ENCODE measurements at places on chromosomes 2 and 18.

DNA sequence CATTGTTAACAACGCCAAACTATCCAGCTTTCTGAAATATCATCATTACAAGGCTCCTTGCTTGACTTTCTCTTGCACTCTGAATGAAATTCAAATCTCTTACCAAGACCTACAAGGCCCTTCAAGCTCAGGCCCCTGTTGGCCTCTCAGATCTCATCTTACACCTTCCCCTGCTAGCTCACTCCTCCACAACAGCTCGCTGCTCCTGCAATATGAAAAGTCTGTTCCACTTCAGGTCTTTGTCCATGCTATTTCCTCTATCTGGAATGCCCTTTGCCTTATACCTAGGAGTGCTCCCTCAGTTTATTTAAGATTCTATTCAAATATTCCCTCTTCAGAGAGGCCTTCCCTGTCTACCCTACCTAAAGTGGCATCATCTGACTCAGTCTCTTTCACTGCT lies 91.7 kb downstream of the SESTD1 start:
- no peak for DNase-seq

DNA sequence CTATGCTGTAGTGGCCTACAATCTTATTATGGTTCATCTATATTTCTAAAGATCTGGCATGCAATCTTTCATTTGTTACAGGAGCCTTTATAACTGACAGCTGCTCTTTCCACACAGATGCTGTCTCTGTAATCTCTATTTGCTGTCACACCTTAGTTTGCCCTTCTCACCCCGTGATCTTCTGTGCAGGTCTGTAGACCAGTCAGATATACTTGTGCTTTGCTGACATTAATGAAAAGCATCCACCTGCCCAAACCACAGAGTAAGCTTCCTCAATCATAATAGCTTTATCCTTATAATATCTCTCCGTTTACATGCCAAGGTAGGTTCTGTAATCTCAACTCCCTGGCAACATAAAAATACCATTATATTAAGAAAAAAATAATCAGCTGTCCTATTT lies 122.4 kb downstream of the GRB14 start:
- DNase-seq = no peak

DNA sequence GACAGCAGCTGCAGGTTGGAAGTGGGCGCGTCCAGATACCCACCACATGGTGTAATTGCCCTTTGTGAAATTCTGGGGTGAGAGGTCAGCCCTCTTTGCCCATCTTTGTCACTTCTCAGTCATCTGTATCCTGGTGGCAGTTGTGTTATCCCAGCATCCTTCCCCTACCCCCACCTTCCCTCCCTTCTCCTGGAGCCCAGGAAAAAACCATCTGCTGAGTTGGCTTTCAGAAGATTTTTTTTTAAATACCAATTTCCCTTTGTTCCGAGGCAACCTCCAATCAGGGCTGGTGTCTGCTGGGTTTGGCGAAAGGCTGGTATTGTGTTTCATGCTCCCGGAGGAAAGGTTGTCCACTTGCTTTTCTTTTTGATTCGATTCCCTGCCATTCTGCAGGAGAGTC lies 35.2 kb downstream of the SETBP1 start:
- DNase-seq = no peak

GRCh38 chr2:216108310-216108966 lies 710 bp upstream of the XRCC5 start:
- DNase-seq = no peak

DNA sequence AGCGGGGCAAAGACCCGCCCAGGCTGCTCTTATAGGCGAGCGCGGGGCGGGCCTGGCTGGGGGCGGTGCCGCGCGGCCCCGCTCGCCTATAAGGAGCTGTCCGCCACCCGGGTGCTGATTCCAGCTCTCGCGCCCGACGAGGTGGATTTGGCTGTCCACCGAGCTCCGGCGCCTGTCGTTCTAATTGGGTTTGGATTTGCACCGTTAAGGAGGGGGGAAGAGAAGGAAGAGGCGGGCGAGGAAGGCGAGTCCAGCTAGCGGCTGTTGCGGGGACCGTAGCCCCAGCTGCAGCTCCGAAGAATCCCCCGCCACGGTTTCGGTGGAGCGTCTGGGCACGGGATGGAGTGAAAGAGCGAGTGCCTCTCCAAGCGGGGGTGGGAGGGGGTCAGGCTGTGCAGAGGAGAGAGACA lies at the start of gene CNTNAP5:
CNTNAP5 (plus strand) TSS at position 117 of the 410 bp plus-strand sequence. CDS start 364 bp downstream, outside the sequence.
- DNase-seq = no peak

- DNase-seq = no peak
Measured at GRCh38 chr2:221203856-221204255, 368.2 kb downstream of the EPHA4 start.

GRCh38 chr18:24381126-24381525 lies 16.5 kb downstream of the OSBPL1A start:
- no peak for DNase-seq

- no peak for DNase-seq
Measured at GRCh38 chr2:215951558-215951957, 61.8 kb downstream of the MREG start.

DNA sequence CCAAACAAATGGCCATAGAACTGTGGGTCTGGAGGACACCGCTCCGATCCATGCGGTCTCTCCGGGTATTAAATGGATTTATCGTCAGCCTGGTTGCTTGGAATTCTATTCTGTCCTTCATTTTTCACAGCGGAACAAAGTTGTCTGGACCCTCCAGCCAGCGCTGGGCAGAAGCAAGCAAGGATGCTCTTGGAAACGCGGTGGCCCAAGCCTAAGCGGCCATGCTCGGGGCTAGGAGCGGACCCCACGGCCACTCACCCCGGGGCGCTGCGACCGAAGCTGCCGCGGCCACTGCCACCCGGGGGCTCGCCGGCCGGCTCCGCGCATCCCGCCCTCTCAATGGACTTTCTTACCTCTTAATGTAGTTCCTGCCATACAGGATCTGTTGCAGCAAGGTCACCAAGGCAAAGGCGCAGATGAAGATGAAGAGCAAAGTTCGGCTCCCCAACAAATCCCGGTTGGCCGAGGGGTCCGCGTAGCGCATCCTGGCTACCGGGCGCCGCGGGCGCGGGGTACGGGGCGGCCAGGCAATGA lies 761 bp downstream of the ST8SIA5 start:
- DNase-seq = no peak

GRCh38 chr2:196840171-196840570 lies 31.0 kb upstream of the C2orf66 start:
- no peak for DNase-seq

DNA sequence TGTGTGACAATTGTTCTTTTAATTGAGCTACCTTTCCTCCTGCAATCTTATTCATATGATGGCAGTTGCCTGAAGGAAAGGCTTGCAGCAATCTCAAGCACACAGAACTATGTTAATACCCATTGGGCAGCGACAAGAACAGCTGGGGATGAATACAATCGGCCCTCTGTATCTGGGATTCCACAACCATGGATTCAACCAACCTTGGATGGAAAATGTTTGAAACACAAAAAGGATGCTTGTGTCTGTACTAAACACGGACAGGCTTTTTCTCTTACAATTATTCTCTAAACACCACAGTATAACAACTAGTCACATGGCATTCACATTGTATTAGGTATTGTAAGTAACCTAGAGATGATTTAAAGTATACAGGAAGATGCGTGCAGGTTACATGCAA lies 256.1 kb upstream of the SIX2 start:
- DNase-seq = no peak

DNA sequence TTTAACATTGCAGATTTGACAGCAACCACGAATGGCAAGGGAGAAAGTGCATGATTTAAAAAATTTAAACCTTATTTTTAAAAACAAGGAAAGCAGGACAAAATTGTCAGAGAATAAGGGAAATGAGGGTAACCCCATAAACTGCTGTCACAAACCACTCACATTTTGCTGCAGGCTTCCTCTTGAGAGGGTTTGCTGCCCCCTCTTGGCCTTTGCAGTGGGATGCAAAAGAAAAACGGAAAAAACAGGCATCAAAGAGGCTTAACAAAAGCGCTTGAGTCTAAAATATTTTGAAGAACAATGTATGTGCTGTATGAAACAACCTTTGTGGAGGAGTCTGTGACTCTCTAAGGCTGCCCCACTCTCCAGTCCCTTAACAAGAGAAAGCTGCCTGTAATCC lies 91.6 kb downstream of the TMX3 start:
- DNase-seq = no peak

DNA sequence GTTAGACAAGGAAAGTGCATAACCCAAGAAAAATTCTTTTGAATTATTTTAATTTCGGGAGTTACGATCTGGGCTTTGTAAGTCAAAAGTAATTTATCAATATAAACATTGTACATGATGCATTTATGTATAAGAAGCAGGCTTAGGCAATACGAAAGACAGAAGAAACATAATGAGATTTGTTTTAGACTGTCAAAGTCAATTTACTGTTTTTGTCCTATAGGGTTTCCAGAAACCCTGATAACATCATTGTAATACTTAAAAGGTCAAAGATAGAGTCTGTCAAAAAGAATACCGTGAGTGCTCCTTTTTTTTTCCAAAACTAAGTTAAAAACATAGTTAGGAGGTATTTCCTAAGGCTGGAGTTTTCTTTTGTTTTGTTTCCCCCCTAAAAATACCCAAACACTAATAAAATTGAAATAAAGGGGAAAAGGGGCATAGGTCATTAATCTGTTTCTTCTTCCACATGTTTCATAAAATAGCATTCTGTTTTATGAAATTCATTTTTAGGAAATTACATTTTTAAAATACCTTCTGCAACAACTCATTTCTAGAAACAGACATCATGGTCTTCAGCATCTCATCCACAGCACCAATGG lies 16.1 kb downstream of the C1D start:
- DNase-seq = no peak

DNA sequence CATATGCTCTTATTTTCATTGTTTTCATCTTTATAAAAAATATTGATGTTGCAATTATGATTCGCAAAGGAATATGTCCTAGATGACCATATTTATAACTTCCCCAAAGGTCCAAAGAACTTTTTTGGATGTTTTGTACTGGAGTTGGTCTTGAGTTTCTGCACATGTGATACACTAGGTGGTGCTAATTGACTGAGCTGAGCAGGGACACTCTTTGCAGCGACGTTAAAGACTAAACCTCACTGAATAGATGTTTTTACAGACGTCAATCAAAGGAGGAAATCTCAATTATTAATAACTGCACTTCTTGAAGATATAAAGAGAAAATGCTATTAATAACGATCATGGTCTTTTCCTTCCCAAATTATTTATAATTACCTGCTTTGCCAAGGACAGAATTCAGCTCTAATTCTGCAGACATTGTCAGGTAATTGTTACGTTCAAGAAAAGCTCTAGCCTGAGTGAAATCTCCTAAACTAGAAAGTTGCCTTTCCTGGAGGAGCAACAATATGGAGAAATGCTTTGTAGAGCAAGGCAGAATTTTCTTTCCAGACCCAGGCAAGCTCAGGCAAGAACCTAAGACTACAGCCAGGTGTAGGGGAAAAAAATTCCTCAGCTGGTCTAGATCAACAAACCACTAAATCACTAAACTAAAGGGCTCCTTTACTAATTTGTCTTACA lies 119.3 kb upstream of the RBBP8 start:
- no peak for DNase-seq

DNA sequence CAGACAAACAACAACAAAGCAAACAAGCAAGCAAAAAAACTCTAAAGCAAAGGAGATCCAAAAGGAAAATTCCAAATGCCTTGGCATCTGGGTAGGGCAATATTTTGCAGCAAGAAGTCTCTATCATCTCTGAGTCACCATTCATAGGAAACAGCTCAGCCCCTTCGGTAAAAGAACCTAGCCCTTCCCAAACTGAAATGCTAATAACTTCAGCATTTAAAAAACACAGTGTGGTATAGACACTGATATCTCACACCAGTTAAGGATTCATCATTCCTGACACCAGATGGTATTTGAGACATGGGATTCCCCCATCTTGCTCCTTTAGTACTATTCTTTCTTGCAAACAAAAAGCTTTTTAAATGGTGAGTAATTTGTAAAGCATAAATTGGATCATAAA lies 491.8 kb downstream of the TXNL1 start:
- DNase-seq = no peak

GRCh38 chr2:234701421-234701820 lies 204.5 kb upstream of the ARL4C start:
- DNase-seq = no peak

- no peak for DNase-seq
Measured at GRCh38 chr2:233087713-233088112, 27.6 kb downstream of the INPP5D start.

DNA sequence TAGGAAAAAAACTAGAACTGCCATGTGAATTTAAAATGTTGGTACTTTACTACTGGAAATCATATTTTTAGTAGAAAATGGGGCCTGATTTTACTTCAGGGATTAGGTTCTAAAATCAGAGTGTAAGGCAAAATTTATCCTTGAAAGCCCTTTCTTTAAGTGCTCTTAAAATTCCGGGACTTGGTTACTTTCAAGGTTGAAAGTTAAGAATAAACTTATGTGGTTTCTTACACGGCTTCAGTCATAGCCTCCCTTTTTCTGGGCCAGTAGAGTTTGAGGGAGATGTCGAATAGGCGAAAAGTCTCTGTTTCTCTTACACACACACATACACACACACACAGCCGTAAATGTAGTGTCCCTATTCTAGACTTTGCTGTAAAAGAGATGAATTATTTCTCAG lies 13.1 kb downstream of the KCNE4 start:
- DNase-seq = no peak

DNA sequence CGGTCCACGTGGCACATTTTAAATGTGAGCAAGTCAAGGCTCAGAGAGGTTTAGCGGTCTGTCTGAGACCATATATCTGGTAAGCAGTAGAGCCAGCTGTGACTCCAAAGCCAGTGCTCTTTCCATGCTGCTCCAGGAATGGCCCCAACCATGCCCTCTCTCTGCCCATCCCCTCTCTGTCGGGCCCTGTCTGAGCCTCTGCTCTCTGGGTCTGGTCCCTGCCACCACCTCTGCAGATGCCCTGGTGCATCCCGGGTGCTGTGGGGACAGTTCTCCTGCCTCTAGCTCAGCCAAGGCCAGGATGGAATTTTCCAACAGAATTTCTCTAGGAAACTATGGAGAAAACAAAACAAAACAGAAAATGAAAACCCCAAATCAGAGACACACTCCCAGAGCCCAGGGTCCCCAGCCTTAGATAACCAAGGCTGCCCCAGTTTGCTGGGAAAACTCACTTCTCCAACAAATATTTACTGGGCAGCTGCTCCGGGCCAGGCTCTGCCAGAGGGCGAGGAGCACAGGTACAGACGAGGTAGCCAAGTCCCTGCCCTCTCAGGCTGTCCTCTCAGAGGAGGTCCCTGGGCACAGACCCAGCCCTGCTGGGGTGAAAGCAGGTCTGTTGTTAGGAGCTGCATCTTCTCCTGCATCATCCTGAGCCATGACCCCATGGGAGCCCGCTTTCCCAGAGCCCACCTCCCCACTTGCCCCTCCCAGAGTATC lies 9.2 kb downstream of the ADRA2B start:
- DNase-seq = no peak

- no peak for DNase-seq
Measured at GRCh38 chr2:6113786-6114185, 421.6 kb downstream of the SOX11 start.

All from T-helper 17 cell (primary cell).